ENCODE measurements at places on chromosomes 4 and X. TPM values are rescaled to one million over a fixed set of nuclear protein-coding genes. Genes with fewer than 3 reads are reported as not detected.

IRAK1 gene
- total RNA-seq: 96.9 TPM

XG gene
- total RNA-seq: 1.2 TPM

ESX1 gene
- 1.4 TPM for total RNA-seq

SMIM31 gene
- not detected for total RNA-seq

Measured in myometrial cell (primary cell).